Activated CD4-positive, CD25-positive, alpha-beta regulatory T cell treated with anti-CD3 and anti-CD28 coated beads, Interleukin-2, amount 50 U/mL, for 16 hours (primary cell): ENCODE measurements at places on chromosomes 12 and 14.

GRCh38 chr14:73924337-73924736 is 25.6 kb downstream of the FAM161B start:
- DNase-seq = no peak

DNA sequence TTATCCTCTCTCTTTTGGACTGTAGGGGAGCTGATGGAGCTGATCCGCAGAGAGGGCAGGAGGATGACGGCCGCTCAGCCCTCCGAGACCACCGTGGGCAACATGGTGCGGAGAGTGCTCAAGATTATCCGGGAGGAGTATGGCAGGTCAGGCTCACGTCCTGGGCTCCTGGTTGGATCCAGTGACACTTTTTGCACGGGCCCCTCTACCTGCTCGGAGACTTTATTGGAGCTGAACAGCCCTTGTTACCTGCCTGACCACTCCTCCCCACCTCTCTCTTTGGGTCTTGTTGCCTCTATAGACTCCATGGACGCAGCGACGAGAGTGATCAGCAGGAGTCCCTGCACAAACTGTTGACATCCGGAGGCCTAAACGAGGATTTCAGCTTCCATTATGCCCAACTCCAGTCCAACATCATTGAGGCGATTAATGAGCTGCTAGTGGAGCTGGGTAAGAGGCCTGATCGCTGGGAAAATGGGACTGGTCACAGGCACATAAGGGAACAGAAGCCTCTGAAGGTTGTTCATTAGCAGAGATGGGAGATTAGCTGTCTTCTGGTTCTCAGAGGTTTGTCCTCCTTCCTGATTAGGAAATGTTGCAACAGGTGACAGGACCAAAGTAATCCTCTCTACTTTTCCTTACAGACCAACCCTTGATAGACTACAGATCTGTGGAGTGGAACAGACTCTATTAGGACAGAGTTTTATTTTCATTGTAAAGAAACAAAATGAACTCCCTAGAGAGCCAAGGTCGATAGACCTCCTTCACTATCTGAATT is 718 bp downstream of the EIF2B2 start:
- no peak for DNase-seq

- no peak for DNase-seq
Measured at GRCh38 chr12:50568338-50569091, 63.7 kb downstream of the DIP2B start.

- DNase-seq = no peak
Measured at GRCh38 chr12:6534695-6534944, 303 bp downstream of the GAPDH start.

- DNase-seq = no peak
Measured at GRCh38 chr12:110599334-110599733, 14.6 kb upstream of the TCTN1 start.

- no peak for DNase-seq
Measured at GRCh38 chr12:93896427-93896826, 219.3 kb downstream of the CRADD start.

GRCh38 chr12:14157088-14157747 is 175.8 kb upstream of the GRIN2B start:
- DNase-seq = no peak

GRCh38 chr12:608921-609320 is 54.3 kb downstream of the NINJ2 start:
- no peak for DNase-seq

DNA sequence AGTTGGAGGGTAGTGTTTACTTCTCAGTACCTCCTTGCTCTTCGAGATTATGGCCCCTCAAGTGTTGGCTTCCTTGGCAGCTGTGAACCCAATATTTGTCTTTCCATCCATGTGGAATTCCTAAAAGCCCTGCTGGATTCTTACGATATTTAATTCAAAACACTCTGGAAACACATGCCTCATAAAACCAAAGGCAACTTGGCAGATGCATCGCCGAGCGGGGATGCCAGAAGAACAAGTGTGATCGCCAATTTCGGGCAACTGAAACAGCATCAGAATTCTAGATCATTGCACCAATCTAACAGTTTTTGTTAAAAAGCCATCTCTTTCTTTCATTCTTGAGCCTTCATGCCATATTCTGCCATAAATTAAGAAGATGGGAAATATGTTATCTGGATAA is 934.4 kb downstream of the AACS start:
- DNase-seq = no peak

DNA sequence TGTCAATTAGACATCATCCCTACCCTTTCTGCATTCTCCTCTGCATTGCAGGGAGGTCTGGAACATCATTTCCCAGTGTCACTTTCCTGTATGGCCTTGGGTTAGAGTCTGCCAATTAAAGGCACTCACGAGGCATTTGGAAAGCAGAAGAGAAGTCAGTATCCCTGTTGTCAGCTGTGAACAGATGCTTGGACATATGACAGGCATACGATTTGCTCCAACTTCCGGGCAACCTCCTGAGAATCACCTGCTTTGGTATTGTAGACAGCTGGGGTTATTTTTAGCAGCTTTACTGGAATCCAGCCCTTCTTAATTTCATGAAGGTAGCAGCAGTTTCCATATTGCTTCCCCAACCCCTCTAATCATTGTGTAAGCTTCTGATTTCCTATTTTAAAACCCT is 88.7 kb upstream of the DHRS4 start:
- no peak for DNase-seq

DNA sequence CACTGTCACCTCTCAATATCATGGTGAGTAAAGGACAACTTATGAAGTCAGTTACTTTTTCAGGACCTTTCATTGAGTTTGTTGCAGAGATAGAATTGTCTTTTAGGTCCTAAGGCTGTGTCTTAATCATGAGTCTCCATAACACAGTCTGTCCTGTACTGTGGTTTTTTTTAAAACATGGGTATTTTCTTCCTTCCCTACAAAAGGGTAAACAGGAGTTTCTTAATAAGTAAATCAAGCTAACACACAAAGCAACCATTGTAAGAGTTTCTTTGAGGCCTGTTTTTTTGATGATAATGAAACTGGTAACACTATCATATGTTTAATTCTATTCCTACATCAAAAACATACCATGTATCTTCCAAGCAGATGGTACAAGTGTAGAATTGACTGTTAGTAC is 101.4 kb downstream of the PLEKHA5 start:
- no peak for DNase-seq

GRCh38 chr12:100331871-100332270 is 25.0 kb upstream of the SLC17A8 start:
- DNase-seq = no peak

DNA sequence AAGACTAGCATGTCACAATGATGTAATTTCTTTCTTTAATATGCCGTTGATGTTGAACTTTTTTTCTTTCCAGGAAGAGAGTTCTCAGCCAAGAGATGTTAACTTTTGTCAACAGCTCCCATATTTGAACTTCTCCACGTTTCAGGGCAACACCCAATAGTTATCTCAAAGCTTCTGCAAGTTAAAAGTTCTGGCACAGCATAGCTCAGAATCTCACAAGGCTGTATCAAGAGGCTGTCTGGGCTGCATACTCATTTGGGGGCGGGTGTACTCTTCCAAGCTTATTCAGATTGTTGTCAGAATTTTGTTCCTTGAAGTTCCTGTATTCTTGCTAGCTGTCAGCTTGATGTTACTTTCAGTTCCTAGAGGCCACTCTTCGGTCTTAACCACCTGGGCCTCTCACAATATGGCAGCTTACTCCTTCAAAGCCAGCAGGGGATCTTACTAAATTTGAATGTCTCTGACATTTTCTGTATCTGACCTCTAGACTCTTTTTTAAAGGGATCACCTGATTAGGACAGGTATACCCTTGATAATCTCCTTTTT is 38.9 kb downstream of the KCNC2 start:
- DNase-seq = no peak

GRCh38 chr12:104751594-104751993 is 206.5 kb downstream of the SLC41A2 start:
- no peak for DNase-seq

- no peak for DNase-seq
Measured at GRCh38 chr14:103385929-103386712, 906 bp downstream of the MARK3 start.

DNA sequence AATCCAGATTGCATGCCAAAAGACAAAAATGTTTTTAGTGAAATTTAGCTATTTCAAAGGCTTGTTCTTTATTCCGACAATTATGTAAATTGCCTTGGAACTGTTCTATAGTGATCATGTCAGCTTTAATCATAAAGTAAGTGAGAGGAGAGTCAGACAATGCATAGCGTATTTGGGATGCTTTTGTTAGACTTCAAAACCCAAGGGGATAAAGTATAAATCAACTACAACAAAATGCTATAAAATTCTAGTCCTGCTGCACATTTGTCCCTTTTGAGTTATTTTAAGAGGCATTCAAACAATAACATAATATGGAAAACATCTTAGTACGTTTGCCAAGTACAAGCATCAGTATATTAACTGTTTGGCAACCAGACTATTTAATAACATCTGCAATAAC is 11.3 kb downstream of the RTRAF start:
- DNase-seq = no peak

- DNase-seq = no peak
Measured at GRCh38 chr12:93819050-93819491, 141.9 kb downstream of the CRADD start.

- DNase-seq = no peak
Measured at GRCh38 chr14:103001226-103001625, 56.1 kb downstream of the CDC42BPB start.

- DNase-seq = no peak
Measured at GRCh38 chr14:24874514-24875202, 175.3 kb downstream of the STXBP6 start.

DNA sequence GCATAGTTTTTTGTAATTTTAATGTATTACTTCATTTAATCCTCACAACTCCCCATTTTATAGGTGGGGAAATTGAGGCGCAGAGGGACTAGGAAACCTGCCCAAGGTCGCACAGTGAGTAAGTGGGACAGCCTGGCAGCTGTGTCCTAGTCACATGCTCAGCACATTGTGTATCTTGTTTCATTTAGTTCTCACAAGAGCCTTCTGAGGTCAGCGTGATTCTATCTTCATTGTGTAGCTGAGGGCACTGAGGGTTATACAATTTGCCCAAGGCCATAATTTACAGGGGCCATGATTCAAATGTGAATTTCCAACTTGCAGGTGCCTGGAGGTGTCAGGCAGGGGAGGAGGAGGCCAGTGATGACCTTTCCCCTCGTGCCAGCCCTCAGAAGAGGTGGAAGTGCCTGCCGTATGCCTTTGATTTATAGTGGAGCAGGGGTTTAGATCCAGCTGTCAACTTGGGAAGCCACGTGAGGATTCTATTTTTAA is 30.3 kb upstream of the SMOC1 start:
- no peak for DNase-seq

DNA sequence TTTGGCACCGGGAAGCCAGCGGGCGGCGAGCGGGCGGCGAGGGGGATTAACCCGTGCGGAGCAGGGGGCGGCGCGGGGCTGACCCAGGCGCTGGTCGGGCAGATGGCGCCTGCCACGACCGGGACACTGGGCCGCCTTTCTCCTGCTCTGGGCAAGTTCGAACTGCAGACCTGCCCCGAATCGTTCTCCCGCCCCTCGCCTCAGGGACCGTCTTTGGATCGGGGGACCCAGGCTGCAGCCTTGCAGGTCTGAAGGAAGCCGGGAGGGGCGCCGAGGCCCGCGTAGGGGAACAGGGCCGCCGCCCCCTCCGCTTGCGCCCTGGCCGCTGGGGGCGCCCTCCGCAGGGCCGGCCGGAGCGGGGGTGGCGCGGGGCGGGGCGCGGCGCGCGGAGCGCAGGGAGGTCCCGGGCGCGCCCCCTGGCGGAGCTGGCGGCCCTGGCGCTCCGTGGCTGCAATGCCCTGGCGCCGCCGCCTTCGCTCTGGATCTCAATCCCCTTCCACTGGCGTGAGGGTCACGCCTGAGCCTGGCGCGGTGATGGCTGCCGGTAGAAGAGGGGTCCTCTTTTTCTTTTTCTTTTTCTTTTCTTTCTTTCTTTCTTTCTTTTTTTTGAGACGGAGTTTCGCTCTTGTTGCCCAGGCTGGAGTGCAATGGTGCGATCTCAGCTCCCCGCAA is 449 bp upstream of the LTBP2 start:
- DNase-seq = peak; percentile 61

GRCh38 chr14:68983191-68983590 is 4.1 kb upstream of the ACTN1 start:
- DNase-seq = no peak

DNA sequence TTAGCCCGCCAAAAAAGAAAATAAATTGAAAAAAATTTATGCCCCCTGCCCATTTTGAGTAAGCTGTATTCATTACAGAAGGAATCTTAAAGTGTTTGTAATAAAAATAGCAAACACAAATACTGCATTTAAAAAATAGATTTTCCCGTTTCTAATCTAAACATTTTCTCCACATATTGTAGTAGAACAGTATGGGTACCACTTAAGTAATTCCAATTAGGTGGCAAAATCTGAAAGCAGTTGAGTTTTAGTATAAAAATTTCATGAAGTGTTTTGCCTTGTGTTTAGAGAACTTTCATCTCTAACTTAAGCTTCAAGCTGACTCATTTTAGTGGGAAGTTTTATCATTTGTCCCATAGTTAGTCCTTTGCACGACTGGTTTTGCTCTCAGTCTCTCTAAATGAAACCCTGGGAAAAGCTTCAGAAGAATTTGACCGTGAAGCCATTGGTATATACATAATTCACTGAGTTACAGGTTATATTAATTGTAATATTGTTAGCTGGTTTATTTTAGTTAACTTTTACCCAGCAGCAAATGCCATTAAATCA is 214.6 kb downstream of the ERC1 start:
- DNase-seq = no peak

GRCh38 chr14:76123426-76124225 is 28.1 kb upstream of the GPATCH2L start:
- no peak for DNase-seq

DNA sequence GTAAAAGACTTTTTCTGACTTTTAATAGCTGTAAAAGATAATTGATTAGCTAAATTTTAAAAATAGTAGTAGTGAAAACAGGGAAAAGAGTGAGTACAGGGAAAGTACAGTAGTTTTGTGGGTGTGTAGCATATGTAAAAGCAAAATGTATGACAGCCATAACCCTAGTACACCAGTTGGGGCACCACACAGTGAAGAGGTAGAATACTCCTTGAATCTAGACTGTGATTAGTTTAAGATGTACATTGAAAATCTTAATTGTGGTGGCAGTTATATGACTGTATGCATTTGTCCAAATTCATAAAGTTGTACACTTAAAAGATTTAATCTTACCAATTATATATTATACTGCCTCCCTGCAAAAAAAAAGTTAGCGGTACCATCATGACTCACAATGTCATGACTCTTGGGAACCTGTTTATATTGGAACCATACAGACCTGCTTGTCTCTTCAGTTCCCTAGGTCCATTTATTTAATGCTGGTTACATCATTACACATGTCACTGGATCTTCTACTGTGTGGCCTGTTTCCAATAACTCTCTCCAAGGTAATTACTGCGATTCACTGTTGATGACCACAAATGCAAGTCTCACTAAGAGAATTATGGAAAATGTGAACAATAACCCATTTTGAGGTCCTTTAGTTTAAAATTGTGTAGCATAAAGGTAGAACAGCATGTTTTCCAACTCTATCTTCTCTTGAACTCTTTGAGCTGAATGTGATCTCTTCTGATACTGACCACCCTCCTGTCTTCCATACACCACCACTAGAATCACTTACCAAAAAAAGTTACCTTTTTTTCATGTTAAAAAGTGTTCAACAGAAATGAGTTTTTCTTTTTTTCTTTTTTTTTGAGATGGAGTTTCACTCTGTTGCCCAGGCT is 264.2 kb upstream of the AMIGO2 start:
- no peak for DNase-seq
